GM23248 (cell line): ENCODE measurements at places on chromosomes 5 and 9. TPM values are rescaled to one million over a fixed set of nuclear protein-coding genes. Genes with fewer than 3 reads are reported as not detected.

The CDO1 gene
- total RNA-seq, result 0.89 and 4.3 TPM in 2 replicates

The FOXD4L3 gene
- not detected in 2 replicates for total RNA-seq

The DAPK1 gene
- total RNA-seq, result 1.9 and 3.3 TPM in 2 replicates

DNA sequence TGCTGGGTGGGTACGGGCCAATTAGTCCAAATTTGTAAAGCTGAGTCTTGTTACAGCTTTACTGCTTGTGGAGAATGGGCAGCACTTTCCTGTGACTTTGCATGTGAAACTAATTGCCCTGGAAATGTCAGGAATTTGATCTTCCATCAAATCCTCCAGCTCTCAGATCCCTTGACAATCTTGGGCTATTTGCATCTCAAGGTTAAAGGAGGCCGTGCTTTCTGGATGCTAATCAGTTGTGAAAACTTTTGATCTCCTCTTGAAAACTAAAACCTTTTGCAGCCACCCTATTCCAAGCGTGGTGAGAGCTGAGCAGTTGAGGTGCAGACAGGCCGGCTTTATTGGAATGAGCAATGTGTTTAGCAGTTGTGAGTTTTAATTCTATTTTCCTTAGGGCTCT is 68.0 kb upstream of the CLINT1 start:
- DNase-seq, result no peak

- DNase-seq, result no peak
Observed at GRCh38 chr9:92647671-92648473, 22.1 kb downstream of the IPPK start.

DNA sequence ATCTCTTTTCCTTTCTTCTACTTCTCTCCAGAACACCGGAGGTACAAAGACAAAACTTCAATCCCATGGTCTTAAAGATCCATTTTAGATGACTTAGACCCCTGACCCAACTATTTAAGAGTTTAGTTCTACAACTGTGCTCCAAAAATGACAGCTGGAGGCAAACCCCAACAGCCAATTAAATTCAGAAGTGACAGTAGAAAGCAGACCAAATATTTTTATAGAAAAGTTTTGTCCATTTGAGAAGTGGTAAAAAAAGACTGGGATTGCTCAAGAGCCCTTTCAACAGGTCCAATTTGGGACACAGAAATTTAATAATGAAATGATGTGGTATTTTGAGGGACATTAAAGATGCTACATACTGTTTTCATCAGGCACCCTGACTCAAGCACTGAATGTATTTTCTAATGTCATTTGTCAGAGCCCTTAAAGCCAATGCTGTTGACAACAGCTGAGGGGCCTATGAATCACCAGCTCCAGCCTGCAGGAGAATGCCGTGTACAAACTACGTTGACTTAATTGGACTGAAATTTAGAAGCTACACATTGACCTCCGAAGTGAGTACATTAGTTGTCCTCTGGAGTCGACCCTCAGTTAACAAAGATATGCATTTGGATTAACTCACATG is 147.5 kb upstream of the PIK3R1 start:
- peak; percentile 77 for DNase-seq
